Stimulated activated CD4-positive, alpha-beta T cell treated with anti-CD3 and anti-CD28 coated beads, Interleukin-2, amount 100 ng/mL, for 24 hours (primary cell): ENCODE measurements at places on chromosomes 7 and 10.

- no peak for DNase-seq
Measured at GRCh38 chr7:18179093-18179492, 151.4 kb upstream of the PRPS1L1 start.

DNA sequence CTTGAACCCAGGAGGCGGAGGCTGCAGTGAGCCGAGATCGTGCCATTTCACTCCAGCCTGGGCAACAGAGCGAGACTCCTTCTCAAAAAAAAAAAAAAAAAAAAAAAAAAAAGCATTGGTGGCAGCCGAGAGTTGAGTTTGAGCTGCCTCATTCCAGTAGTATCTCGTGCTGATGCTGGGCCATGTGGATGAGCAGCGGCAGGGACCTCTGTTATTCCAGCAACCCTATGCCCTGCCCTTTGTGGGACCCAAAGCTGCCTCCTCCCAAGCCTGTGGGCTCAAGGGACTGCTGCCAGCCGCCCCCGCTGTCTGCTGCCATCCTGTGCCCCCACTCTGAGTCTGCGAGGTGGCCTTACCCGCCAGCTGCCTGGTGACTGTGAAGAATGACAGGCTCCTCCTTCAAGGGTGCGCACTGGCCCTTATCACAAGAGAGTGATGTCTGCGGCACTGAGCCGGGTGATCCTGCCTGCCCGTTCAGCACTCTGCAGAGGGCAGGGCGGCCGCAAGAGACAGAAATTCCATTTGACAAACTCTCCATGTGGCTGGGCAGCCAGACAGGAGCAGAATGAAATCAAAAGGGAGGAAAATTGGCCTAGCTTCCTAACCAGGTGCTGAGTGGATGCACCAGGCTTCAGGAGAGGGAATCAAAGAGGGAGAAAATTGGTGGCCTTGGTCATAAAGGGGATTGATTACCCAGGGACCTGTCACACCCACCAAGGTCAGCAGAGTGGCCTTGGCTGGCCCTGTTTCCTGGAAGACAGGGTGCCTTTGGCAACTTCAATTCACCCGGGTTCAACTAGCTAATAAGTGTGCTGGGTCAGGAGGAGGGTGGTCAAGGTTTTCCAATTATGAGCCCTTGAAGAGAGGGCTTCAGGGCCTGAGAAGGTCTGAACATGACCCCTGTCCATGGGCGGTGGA, 65.3 kb upstream of the ZMIZ1 start:
- DNase-seq: no peak

GRCh38 chr10:29081951-29082685, 206.8 kb upstream of the LYZL1 start:
- no peak for DNase-seq

DNA sequence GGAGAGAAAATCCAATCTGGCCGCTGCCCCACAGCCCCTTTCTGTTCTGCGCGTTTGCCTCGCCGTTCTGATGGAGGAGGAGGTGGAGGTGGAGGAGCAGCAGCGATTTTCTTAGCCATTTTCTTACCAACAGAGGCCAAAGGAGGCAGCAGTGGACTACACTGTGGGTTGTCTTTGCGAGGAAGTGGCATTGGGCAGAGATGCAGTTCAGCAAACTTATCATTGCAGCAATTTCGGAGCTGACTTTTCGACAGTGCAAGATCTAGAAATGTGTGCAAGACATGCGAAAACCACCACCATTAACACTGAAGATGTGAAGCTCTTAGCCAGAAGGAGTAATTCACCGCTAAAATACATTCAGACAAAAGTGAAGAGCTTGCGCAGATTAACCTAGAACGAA, 1.9 kb upstream of the ARL4A start:
- peak; percentile 26 for DNase-seq

DNA sequence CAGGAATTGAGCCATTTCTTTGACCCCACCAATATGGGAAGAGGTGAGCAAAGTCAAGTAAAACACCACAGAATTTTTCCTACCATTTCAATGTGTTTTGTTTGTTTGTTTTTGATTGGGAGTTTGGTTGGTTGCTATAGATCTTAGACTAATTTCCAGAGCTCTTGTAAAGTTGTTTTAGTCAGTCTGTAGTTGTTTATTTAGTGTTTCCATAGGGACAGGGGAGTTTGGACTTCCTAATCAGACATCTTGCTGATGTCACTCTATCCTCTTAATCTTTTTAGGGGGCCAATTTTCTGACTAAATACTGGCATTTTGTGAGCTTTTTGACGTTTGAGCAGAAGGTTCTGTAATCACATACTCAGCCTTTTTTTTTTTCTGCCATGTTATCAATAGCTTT, 266.9 kb downstream of the ABCA13 start:
- no peak for DNase-seq

GRCh38 chr7:7424151-7424873, 111.4 kb downstream of the COL28A1 start:
- peak; percentile 35 for DNase-seq
